ENCODE measurements at places on chromosomes 11 and 22.

DNA sequence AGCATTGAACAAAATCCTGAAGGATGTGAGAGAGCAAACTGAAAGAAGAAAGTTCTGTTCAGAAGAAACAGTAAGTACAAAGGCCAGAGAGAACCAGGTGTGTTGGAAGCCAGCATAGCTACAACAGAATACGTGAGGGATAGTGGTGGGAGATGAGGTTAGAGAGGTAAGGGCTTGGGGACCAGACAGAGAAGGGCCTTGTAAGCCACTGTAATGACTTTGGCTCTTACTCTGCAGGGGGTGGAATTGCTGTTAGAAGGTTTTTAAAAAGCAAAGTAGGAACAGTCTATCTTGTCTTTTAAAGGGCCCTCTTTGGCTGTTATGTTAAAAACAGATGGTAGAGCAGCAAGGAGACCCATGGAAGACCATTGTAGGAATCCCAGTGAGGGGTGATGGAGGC is 4.2 kb downstream of the PRRG4 start:
- DNase-seq: no peak

- DNase-seq: no peak
Measured at GRCh38 chr11:44760477-44760872, 33.7 kb downstream of the TSPAN18 start.

- no peak for DNase-seq
Measured at GRCh38 chr11:67588136-67588503, 4.5 kb downstream of the GSTP1 start.

GRCh38 chr11:6433998-6434660 is 6.7 kb downstream of the HPX start:
- DNase-seq: no peak

GRCh38 chr11:85847436-85847835 is 7.7 kb upstream of the CCDC83 start:
- DNase-seq: no peak

DNA sequence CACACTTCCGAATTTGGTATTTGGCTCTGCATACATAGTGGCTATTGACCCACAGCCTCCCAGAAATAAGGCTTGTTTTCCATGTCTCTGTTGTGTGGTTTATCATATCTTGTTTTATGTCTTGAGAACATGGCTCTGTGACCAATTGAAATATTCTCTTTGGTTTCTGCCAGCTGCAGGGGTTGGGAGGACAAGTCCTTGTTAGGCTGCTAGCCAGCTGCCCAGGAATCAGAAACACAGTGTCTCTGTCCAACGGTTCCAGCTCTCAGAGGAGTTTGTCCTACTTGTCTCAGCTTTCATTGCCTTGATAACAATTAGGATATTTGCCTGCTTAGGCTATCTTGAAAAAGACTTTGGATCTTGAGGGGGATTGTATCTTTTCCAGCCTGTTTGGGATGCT is 6.0 kb upstream of the SLC7A4 start:
- no peak for DNase-seq

DNA sequence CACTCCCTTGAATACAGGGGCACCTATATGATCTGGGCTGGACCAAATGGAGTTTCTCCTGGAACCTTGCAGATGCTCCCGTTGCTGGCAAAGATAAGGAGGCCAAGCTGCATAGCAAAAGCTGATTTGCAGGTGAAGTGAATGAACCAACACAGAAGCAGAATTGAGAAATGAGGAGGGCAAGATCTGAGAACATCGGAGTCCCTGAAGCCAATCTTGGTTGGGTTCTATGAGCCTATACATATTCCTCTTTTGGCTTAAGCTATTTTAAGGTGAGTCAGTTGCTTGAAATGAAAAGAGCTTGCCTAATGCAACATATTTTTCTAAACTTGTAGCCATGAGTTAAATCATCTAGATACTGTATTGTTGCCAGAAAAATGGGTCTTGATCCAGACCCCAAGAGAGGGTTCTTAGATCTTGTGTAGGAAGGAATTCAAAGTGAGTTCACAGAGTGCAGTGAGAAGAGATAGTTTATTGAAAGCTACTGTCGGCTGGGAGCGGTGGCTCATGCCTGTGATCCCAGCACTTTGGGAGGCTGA is 23.5 kb downstream of the WEE1 start:
- no peak for DNase-seq

DNA sequence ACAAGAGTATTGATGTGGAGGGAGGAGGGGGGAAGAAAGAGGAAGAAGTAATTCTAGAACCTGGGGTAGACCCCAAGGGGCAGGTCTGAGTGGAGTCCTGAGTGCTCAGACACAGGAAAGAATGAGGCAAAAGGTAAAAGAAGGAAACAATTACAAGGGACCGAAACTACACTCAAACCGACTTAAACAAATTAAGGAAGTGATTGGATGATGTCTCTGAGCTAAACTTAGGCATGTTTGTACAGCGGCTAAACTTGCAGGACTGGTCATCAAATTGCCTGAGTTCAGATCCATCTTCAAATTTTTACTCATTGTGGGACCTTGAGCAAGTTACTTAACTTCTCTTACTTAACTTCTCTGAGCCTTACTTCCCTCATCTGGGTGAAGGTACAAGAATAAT is 86.3 kb upstream of the LRRC55 start:
- DNase-seq: no peak

DNA sequence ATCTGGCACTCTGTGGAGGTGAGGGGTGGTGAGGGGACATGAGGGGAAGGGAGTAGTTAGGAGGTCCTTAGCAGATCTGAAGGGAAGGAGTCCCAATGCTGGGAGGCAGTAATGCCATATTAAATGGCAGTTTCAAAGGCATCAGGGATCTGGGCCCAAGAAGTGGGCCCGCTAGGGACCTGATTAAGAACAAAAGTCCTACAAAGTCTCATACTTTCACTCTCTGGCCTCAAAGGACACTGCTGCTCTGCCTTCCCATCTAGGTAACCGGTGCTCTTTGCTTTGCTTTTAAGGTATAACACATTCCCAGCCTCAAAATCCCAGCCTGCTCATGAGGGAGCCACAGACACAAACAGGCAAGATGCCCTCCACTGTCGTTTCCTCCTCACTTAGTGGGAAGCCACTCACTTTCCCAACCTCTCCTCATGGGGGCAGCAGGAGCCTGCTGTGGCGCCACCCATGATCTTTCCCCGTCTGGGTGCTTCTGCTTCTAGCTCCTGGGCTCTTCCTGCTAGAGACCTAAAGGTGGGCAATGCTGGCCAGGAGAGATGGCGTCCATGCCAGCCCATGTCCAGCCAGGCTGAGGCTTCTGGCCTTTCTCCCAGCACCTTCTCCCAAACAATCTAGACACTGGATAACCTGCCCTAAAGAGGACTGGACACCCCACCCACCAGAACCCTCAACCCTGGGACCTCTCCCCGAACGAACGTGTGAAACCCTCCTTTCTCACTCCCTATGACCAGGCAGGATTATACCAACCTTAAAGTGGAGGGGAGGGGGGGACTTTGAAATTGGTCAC is 68.3 kb downstream of the PLEKHA7 start:
- DNase-seq: peak; percentile 94

DNA sequence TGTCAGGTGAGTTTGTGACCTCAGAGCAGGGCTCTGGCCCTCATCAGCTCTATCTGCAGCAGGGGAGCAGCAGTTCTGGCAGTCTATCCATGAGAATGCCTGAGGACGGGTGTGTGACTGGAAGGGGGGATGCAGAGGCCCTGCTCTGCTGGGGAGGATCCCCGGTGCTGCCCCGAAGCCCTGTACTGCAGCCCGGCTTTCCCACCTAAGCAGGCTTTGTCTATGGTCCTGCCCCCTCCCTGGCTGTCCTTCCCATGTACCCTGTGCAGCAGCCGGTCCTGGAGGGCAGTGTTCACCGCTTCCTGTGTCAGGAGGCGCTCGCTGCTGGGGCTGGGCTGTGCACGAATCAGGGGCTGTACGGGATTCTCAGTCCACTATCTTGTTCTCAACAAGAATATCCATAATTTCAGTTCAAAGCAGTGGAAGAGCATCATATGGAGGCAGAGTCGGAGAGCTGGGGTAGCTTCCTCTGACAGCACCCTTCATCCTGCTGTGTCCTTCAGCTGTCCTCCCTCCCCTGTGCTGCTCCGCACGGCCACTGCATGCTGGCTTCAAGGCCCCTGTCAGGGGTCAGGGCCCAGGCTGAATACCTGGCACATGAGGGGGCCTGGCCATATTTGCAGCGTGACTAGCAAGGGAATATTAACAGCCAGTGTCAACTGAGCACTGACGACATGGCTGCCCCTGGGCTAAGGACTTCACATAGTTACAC is 125.2 kb downstream of the CTTN start:
- DNase-seq: no peak

DNA sequence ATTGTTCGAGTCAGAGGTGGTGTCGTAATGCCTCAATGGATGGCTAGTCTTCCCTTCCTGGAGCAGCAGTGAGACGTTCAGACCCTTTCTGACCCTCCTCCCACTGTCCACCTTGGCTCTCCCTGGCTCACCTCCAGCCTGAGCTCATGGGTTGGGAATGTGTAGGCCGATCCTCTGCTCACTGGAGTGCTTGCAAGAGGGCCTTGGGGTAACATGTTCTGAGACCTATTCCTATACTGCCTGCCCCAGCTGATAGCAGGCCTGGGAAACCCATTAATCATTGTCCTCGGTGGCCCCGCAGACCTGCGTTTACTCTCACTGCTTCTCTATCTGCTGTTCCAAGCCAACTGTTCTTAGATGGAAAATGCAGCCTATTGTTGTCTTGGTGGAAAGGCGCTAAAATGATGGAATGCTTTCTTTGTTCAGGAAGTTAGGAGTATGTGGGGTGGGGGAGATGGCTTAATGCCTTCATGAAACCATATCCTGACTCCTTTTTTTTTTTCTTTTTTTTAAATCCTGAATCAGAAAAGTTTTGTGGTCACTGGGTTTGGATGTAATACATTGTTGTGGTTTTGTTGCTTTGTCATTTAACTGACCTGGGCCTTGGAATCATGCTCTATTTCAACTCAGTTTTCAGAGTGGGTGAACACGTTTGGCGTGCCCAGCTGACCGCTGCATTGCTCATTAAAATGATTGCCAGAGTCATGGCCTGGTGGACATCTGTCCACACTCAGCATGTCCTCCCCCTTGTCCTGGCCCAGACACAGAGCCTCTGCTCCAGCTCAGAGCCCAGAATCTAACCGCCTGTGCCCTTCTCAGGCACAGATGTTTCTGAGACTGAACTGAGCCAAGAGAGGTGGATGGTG is 72.5 kb downstream of the MICAL2 start:
- peak; percentile 74 for DNase-seq

Data from HT-29 (cell line).